ENCODE measurements at places on chromosomes 4 and X.

DNA sequence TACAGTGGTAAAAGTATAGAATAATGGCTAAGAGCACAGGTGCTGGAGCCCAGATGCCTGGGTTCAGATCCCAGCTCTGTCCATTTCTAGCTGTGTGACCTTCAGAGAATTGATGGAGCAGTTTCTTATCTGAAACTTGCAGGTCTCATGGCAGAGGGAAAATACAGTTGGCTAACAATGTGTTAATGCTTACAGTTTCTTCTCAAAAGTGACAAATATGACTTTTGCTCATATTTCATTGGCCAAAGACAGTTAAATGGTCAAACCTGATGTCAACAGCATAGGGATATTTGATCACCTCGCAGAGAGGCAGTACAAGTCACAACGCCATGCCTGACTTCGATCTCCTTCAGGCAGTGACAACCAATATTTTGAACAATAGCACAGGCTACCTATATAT is 60.2 kb upstream of the LCORL start:
- no peak for DNase-seq

DNA sequence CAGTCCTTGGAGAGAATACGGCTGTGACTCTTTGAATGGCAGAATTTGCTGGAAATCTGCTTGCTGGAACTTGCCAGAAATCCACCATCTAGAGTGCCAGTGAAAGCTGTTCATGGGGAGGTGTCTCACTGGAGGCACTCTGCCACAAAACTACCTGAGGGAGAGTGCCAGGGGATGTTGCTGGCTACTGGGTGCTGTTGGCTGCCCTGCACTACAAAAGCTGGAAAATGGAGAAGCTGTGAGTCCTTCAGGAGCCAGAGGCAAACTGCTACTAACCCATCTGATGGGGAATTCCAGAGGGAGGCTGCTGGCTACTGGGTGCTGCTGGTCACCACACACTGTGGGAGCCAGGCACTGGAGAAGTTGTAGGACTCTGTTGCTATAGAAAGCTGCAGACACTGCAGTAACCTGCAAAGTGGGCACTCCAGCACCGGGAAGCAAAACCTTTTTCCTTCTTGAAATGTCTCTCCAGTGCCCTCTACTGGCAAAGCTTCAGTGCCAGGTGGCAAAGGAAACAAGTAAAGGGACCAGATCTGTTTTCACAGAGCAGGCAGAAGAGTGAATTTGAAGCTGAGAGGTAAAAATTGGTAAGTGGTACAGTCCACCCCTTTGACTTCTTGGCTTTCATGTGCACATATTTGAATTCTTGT is 47.8 kb upstream of the HSD17B10 start:
- no peak for DNase-seq

GRCh38 chr4:176313596-176314336 is 6.0 kb upstream of the SPCS3 start:
- no peak for DNase-seq

DNA sequence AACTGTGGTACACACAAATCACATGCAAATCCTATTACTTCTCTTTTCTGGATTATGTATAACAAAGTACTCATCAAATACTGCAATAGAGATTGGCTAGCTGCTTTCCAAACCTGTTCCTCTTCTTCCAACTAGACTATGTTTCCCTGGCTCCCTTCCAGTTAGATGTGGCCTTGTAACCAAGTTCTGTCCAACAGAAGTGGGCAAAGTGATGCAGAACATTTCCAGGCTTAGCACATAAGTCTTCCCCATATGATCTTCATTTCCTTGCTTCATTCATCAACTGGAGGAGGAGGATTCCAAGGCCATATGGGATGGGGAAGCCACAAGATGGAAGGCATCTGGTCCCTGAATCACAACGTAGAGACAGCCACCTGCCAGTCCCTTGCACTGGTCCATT is 8.0 kb downstream of the SLC9A7 start:
- DNase-seq: no peak

GRCh38 chrX:4277122-4277521 is 563.7 kb upstream of the PRKX start:
- no peak for DNase-seq

DNA sequence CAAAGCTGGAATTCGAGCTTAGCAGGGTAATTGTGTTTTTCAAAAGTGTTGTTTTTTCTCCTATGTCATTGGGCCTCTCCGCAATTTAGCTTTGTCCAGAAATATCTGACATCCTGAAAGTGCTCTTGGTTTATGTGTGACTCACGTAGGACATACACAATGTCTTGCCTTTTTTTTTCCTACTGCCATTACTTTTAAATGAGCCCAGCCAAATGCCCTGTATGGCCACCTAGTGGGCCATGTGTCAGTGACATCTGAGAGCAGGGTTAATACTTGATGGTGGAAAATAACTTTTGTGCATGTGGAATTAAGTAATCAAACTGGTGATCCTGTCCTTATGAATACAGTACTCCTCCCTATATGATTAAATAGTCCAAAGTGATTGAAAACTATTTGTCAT is 1411.1 kb upstream of the TENM3 start:
- no peak for DNase-seq

DNA sequence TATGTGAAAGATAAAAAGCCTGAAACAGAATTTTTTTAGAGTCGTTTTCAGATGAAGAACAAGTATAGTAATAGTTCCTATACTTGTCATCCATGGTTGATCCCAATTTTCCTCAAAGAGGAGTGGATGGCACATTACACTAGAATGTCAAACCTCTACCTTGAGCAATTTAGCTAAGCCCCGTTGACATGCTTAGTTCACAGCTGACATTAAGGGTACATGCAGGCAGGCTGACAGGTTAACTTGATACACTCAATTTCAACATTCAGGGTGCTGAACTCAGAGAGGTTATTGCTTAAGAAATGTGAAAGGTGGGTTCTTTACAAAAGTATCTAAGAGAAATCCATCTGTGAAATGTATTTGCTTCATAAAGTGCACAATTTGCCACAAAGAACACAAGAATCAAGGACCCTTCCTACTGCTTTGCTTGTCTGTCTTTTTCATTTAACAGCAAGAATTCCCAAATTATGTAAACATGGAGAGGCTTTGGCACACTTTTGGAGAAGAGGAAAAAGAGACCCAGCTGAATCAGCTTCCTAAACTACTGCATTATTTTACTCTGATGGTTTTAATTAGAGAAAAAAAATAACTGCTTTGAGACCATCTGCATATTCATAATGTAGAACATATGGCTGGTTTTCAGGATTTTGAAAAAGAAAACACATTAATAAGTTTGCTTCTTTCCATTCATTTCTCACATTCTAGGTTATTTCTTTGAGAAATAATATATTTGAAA is 122.5 kb upstream of the DDIT4L start:
- no peak for DNase-seq

DNA sequence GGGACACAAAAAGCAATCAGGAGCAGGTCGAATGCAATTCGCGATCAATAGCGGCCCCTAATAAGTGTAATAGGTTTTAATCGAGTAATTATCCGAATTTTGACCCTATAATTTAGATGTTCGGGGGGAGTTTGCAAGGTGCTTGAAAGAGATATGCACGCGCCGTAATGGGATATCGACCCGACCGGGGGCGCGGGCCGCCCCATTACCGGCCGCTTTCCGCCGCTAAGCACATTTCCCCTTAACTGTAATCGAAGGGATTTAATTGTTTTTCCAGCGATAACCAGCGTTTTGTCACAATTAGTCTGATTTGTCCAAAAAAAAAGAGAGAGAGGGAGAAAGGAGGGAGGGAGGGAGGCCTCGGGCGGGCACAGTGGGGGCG is 997 bp downstream of the NKX1-1 start:
- no peak for DNase-seq

GRCh38 chrX:80808881-80809411 is 731 bp downstream of the BRWD3 start:
- DNase-seq: no peak

DNA sequence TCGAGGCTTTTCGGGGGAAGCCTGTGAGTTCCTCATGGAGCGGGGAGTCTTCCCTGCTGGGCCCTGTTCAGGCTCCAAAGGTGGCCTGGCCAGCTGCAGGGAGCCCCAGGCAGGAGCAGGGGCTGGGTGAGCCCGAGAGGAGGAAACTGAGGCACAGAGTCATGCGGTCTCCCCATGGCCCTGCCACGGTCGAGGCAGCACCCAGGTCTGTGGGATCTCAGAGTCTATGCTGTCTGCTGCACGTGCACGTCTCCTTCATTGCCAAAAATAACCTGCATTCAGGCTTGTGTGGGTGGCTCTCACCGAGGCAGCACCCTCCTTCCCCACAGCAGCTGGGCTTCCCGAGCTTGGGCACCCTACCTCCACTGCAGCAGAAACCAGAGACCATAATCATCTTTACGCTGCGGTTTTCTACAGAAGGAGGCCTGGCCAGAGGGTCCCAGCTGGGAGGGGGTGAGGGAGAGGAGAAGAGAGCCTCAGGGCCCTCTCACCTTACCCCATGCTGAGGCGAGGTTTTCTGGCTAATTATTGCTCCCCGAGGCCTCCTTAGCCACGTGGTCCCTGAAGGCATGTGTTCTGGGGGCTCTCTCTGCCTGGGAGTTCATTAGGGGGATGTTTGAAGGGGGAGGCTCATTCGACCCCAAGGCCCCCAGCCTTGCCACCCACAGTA is 64.3 kb downstream of the CPZ start:
- DNase-seq: no peak

DNA sequence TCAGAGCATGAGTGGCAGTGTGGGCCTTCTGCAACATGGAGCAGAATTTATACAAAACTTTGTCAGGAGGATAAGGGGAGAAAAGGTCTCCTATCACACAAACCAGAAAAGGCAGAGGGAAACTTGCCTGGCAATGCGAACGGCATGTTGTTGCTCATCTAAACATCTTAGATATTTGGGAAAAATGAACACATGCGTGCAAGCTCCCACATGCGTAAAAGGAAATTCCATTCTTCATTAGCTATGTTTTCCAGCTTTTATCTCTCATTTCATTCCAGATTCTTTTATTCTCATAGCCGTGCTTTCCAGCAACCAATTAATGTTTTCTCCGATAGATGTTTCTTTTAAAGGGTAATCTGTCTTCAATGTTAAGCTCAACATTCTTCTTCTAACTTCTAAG is 31.3 kb upstream of the GBA3 start:
- DNase-seq: no peak

GRCh38 chr4:1416948-1417260 is 10.7 kb upstream of the NKX1-1 start:
- DNase-seq: no peak

- DNase-seq: no peak
These were observed 155.3 kb upstream of the EDNRA start for GRCh38 chr4:147325571-147325981.

GRCh38 chrX:137431693-137432488 is 134.0 kb upstream of the ZIC3 start:
- DNase-seq: no peak

DNA sequence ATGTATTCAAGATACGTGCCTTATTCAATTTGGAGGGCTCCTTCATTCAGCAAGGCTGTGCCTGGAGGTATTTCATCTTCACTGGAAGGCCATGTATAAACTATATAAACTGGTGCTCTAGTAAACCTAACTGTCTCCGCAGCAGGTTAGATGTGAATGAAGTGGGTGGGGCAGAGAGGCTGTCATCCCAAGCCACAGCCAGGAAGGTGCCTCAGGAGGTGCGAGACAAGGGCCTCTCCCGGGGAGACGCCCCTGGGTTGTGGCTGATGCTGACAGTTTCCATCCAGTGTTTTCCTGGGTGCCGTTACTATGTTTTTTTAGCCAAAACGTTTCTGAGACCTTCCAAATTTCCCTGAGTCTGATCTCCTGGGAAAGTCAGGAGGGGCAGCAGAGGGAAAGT is 221.5 kb upstream of the RPL34 start:
- no peak for DNase-seq
